Ovary (tissue), 10 donors: ENCODE measurements at places on chromosomes 6 and 20. TPM values are rescaled to one million over a fixed set of nuclear protein-coding genes. Genes with fewer than 3 reads are reported as not detected.

GRCh38 chr6:15148356-15148946 is 97.4 kb upstream of the JARID2 start:
- H3K36me3 ChIP-seq, result no peaks in the 10 kb centered on the region
- H3K27ac ChIP-seq, result no peak overlapping the region
- DNase-seq, result no peak
- no peak overlapping the region for H3K4me3 ChIP-seq

DNA sequence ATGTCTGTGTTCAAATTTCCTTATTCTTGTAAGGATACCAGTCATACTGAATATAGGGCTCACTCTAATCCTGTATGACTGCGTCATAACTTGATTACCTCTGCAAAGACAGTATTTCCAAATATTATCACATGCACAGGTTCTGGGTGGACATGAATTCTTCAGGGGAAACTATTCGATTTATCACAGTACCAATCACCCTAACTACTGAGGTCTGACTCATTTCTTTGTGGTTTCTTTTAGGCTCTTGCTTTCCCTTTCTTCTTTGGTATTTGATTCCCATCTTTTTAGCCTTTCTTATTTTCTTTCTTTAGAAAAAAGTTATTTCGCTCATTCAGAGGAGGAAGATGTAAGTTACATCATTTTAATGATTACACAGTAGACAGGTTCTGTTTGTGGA is 40.3 kb upstream of the TBX18 start:
- H3K36me3 ChIP-seq, result no peaks in the 10 kb centered on the region
- no peak overlapping the region for H3K4me3 ChIP-seq
- H3K27ac ChIP-seq, result no peak overlapping the region
- no peaks in the 10 kb centered on the region for H3K27me3 ChIP-seq
- no peaks in the 10 kb centered on the region for H3K4me1 ChIP-seq

GRCh38 chr6:39923394-39923793 is 10.9 kb downstream of the MOCS1 start:
- no peak for DNase-seq
- no peak overlapping the region for H3K4me3 ChIP-seq
- H3K4me1 ChIP-seq, result no peaks in the 10 kb centered on the region
- no peaks in the 10 kb centered on the region for H3K36me3 ChIP-seq
- no peaks in the 10 kb centered on the region for H3K27me3 ChIP-seq

- no peak overlapping the region for H3K27ac ChIP-seq
- H3K4me3 ChIP-seq, result no peak overlapping the region
- H3K4me1 ChIP-seq, result no peaks in the 10 kb centered on the region
- DNase-seq, result no peak
Measured at GRCh38 chr6:52146851-52147445, 39.2 kb upstream of the IL17A start.

DNA sequence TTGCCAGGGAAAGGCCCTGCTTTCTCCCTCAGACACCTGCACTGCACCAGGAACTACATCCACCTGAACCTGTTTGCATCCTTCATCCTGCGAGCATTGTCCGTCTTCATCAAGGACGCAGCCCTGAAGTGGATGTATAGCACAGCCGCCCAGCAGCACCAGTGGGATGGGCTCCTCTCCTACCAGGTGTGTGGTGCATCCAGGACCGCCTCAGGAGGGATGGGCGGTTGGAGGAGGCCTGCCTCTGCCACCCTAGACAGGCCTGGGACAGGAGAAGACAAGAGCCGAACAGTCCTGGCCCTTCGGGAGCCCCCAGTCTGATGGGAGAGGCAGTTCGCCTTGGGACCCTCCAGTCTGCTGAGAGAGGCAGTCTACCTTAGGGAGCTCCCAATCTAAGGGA is 24.2 kb downstream of the GLP1R start:
- no peaks in the 10 kb centered on the region for H3K36me3 ChIP-seq
- H3K27me3 ChIP-seq, result no peaks in the 10 kb centered on the region
- H3K27ac ChIP-seq, result no peak overlapping the region
- H3K4me3 ChIP-seq, result no peak overlapping the region
- no peak for DNase-seq
- no peaks in the 10 kb centered on the region for H3K4me1 ChIP-seq

- H3K36me3 ChIP-seq, result no peaks in the 10 kb centered on the region
- no peak overlapping the region for H3K27ac ChIP-seq
- H3K4me1 ChIP-seq, result no peaks in the 10 kb centered on the region
- no peak overlapping the region for H3K4me3 ChIP-seq
- no peaks in the 10 kb centered on the region for H3K27me3 ChIP-seq
Measured at GRCh38 chr20:46317685-46318177, 9.4 kb upstream of the CDH22 start.

- no peaks in the 10 kb centered on the region for H3K27me3 ChIP-seq
- no peak for DNase-seq
- H3K4me1 ChIP-seq, result no peaks in the 10 kb centered on the region
- H3K36me3 ChIP-seq, result no peaks in the 10 kb centered on the region
Measured at GRCh38 chr20:1840817-1841553, 54.2 kb upstream of the SIRPA start.

DNA sequence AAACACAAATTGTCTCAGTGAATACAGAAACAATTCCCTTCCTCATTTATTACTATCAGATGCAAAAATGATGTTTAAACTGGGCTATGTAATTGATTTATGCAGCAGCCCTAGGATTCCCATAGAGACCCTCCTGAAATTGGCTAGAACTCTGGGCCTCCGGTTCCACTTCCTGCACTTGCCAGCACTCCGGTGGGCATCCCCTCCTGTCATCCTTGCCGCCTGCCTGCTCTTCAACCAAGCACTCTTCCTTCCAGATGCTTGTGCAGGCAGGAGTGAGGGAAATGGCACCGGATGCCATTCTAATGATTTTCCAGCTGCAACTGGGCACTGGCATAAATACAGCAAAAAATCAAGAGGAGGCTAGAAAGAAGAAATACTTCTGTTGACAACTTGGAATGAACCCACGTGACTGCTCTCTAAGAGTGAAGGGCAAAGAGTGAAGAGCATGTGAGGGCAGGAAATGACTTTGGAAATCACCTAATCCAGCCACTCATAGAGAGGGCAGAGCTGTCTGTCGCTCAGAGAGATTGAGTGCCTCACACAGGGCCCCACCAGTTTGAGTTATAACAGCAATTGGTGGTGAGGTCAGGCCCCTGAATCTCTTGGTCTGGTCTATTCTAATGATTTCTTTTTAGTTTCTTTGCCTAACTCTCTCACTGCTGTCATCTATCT is 3.7 kb upstream of the NEDD9 start:
- DNase-seq, result no peak
- no peaks in the 10 kb centered on the region for H3K36me3 ChIP-seq
- no peaks in the 10 kb centered on the region for H3K4me1 ChIP-seq
- no peak overlapping the region for H3K27ac ChIP-seq
- no peaks in the 10 kb centered on the region for H3K27me3 ChIP-seq

DNA sequence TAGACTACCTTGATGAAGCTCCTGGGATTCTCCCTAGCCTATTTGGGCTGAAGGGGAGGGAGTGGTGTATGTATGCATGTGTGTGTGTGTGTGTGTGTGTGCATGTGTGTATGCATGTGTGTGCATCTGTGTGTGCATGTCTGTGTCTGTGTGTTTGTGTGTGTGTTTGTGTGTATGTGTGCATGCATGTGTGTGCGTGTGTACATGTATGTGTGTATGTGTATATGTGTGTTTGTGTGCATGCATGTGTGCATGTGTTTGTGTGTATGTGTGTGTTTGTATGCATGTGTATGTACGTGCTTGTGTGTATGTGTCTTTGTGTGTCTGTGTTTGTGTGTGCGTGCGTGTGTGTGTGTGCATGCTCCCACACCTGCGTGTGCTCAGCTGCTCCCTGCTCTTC is 15.4 kb downstream of the FGD2 start:
- H3K4me1 ChIP-seq, result no peaks in the 10 kb centered on the region
- no peak overlapping the region for H3K4me3 ChIP-seq
- DNase-seq, result no peak
- no peaks in the 10 kb centered on the region for H3K27me3 ChIP-seq

DNA sequence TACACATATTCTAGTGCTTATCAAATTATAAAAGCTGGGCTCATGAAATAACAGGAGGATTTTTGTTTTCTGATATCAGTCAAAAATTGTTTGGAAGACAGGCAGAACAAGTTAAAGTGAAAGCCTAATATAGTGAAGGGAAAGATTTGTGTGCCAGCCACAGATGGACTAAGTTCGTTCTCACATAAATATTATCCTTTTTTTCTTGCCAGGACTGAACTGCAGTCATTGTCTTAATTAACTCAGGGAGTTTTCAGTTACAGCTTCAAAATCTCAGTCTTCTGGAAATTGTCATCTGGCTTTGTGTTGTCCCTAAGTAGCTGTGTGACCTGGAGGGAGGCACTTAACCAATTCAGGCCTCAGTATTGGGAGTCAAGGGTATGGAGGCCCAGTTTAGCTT is 40.7 kb downstream of the PLCB4 start:
- no peak overlapping the region for H3K4me3 ChIP-seq
- peaks cover 2% of the 10 kb centered on the region for H3K4me1 ChIP-seq
- H3K27me3 ChIP-seq, result no peaks in the 10 kb centered on the region
- DNase-seq, result no peak
- no peak overlapping the region for H3K27ac ChIP-seq
- H3K36me3 ChIP-seq, result no peaks in the 10 kb centered on the region

DNA sequence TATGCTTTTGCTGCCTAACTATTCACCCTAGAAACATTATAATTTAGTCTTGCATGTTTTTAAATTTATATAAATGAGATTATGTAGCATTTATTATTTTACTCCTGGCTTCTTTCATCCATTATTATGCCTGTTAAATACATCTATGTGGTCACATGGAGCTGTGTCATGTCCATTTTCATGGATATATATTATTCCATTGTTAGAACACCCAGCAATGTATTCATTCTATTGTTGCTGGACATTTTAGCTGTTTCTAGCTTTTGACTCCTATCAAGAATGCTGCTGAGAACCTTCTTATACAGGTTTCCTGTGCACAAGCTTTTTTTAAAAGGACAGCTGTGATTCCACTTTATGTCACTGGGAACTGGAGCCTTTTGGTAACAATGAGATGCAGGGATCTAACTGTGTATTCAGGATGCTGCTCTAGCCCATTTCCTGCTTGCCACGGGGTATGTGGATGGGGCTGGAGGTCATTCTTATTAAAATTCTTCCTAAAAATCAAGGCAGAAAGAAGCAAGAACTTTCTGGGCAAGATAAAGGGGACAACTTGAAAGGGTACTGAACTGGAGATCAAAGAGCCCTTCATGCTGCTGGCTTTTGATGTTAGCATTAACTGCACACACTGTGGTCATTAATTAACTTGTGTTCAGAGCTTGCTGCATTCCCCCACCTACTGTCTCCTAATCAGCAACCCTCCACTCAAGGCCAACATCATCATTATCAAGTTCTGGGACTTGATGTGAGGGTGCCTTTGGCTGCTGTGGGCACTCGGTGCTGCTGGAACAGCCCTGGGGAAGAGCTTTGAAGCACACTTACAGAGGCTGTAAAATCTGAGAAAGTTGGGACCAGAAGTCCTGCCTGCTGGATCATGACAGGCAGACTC is 96.6 kb upstream of the AKIRIN2 start:
- H3K4me3 ChIP-seq, result no peak overlapping the region
- H3K36me3 ChIP-seq, result no peaks in the 10 kb centered on the region
- DNase-seq, result no peak

GRCh38 chr20:60642541-60642940 is 609.5 kb upstream of the CDH4 start:
- peaks cover 1% of the 10 kb centered on the region for H3K4me1 ChIP-seq
- no peak overlapping the region for H3K27ac ChIP-seq
- DNase-seq, result no peak
- no peak overlapping the region for H3K4me3 ChIP-seq
- no peaks in the 10 kb centered on the region for H3K36me3 ChIP-seq

- H3K36me3 ChIP-seq, result no peaks in the 10 kb centered on the region
- H3K4me1 ChIP-seq, result no peaks in the 10 kb centered on the region
- no peak overlapping the region for H3K4me3 ChIP-seq
- no peaks in the 10 kb centered on the region for H3K27me3 ChIP-seq
- H3K27ac ChIP-seq, result no peak overlapping the region
- no peak for DNase-seq
Measured at GRCh38 chr20:17949899-17950298, 18.7 kb downstream of the SNX5 start.

- no peaks in the 10 kb centered on the region for H3K36me3 ChIP-seq
- H3K27me3 ChIP-seq, result no peaks in the 10 kb centered on the region
- H3K27ac ChIP-seq, result peak overlapping the region; percentile 51
Measured at GRCh38 chr20:4720977-4721349, 746 bp upstream of the PRND start.

DNA sequence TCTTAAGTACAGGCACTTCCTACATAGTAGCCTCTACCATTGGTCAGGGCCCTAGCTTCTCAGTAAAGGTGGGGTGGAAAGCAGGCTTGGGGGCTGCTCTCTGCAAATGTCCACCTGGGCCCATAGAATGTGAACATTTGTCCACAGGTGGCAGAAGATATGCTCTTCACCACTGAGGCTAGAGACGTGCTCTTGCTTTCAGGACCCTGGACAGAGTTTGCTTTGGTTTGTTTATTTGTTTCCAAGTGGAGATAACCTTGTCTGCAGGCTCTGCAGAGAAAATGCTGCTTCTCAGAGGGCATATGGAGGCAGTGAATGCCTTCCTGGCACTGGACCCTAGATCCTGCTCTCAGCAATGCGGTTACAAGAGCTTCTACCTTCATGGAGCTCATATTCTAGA is 129.0 kb downstream of the F13A1 start:
- DNase-seq, result no peak
- no peaks in the 10 kb centered on the region for H3K36me3 ChIP-seq
- H3K4me3 ChIP-seq, result no peak overlapping the region
- H3K27ac ChIP-seq, result no peak overlapping the region
- H3K27me3 ChIP-seq, result no peaks in the 10 kb centered on the region

- H3K27me3 ChIP-seq, result no peaks in the 10 kb centered on the region
- H3K36me3 ChIP-seq, result no peaks in the 10 kb centered on the region
- peaks cover 7% of the 10 kb centered on the region for H3K4me1 ChIP-seq
- no peak for DNase-seq
- H3K4me3 ChIP-seq, result no peak overlapping the region
Measured at GRCh38 chr6:56683882-56684281, 41.2 kb upstream of the DST start.

DNA sequence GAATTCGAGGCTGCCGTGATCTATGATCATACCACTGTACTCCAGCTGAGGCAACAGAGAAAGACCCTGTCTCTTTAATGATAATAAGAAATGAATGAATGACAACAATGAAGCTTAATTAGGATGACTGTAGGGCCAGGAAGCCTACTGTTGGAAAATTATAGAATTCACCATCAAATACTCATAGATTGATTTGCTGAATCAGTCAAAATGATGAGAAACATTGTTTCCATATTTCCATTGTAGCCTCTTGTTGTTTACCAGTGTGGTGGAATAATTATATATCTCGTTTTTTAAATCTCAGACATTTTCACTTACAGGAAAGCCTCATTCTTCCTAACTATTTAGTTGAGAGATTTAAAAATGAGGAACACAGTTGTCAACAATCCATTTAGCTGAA is 96.2 kb downstream of the JAG1 start:
- H3K27me3 ChIP-seq, result no peaks in the 10 kb centered on the region
- H3K4me1 ChIP-seq, result no peaks in the 10 kb centered on the region
- DNase-seq, result no peak
- H3K4me3 ChIP-seq, result no peak overlapping the region

The SLC4A11 gene
- total RNA-seq, result 10.2 TPM

The TBXT gene
- total RNA-seq, result not detected

The PDE10A gene
- 133 TPM for total RNA-seq

The SCRT2 gene
- total RNA-seq, result not detected

The LCA5 gene
- 9.9 TPM for total RNA-seq

The ADAM33 gene
- 21.1 TPM for total RNA-seq

The C6orf132 gene
- total RNA-seq, result 2.3 TPM

The SIGLEC1 gene
- total RNA-seq, result 1.1 TPM

The OPRM1 gene
- total RNA-seq, result not detected

The TAAR2 gene
- not detected for total RNA-seq

The COL21A1 gene
- 4.6 TPM for total RNA-seq
